ENCODE measurements at places on chromosomes 6 and 20.

- DNase-seq = no peak
These were observed 492.4 kb downstream of the RFPL4B start for GRCh38 chr6:112839525-112839961.

DNA sequence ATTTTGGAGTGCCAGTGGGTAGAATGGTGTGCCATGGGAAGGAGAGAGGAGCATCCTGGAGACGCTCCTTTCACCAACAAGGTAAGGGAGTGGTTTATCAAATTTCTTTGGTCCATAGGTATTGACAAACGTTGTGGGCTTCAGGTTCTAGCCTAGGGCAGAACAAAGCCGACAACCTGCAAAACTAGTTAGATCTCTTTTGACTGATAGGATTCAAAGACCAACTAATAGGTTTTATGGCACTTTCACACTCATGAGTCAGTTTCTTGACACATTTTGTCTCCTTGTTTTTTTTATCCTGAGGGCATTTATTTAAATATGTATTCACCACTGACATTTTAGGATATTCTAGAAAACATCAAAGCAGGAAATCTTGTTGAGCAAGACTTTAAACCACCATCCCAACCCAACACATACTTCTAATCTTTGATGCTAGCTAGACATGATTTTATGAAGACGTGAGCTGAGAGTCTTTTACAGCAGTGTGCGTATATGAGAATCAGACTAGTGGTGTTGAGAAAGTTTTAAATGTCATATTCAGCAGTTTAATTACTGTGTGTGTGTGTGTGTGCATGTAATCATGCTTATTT lies 370.4 kb upstream of the HSF2 start:
- DNase-seq = no peak

GRCh38 chr6:63887002-63887751 lies 251.6 kb downstream of the PHF3 start:
- DNase-seq = no peak

- no peak for DNase-seq
These were observed 219.1 kb upstream of the STXBP5 start for GRCh38 chr6:146985111-146985510.

DNA sequence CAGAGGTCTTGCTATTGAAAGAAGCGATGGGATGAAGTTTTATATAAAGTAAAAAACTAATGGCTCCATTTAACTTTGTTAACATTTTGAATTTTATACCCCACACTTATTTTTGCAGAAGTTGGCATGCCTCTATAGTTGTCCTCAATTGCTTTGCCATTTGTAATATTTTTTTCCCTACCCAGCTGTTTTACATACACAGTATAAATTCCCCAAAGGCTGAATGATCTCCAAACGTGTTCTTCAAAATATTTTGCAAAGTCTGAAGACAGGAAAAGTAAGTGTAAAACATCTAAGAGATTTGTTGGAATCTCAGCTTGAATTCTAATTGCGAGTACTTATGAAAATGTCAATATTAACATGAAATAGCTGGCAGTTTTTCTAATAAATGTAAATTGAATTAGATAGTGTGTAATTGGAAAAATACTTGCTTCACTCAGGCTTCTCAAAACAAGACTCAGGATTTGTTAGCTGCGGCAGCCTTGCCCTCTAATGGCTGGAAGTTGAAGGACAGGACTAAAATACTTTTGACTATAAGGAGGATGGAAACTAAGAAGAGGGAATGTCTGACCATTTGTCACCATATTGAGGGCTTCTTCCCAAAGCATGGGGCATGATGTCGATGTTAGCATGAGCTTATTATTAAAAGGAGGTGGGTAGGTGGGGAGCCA lies 226.8 kb downstream of the UST start:
- no peak for DNase-seq

- no peak for DNase-seq
These were observed 22.9 kb upstream of the CD83 start for GRCh38 chr6:14094721-14095120.

- no peak for DNase-seq
These were observed 13.6 kb downstream of the GINS1 start for GRCh38 chr20:25421102-25421501.

- DNase-seq = no peak
These were observed 18.4 kb upstream of the ID4 start for GRCh38 chr6:19818805-19819204.

All from activated T-helper 1 cell treated with Interleukin-2 at 50 U/mL for 16 hours (primary cell).